ENCODE measurements at places on chromosomes 6 and 20. TPM values are rescaled to one million over a fixed set of nuclear protein-coding genes. Genes with fewer than 3 reads are reported as not detected.

The SLA2 gene
- 0.01 TPM for total RNA-seq

The EPB41L1 gene
- 63.3 TPM for total RNA-seq

The AIG1 gene
- 22.7 TPM for total RNA-seq

The LGSN gene
- 3.5 TPM for total RNA-seq

The IRAK1BP1 gene
- 0.71 TPM for total RNA-seq

The CDC25B gene
- total RNA-seq, result 210 TPM

The DNAH8 gene
- total RNA-seq, result not detected

The KIFC1 gene
- 43.1 TPM for total RNA-seq

The MCUR1 gene
- total RNA-seq, result 12.0 TPM

The RSPH4A gene
- 0.11 TPM for total RNA-seq

The PRR18 gene
- total RNA-seq, result 0.17 TPM

The LY6G6D gene
- not detected for total RNA-seq

Measured in A549 treated with CpdA at 1 μM for 4 hours (cell line).